Karpas-422 (cell line): ENCODE measurements at places on chromosomes 5 and 9.
A peak's percentile ranks its signal among the peaks of the same experiment; 100 is the strongest.

DNA sequence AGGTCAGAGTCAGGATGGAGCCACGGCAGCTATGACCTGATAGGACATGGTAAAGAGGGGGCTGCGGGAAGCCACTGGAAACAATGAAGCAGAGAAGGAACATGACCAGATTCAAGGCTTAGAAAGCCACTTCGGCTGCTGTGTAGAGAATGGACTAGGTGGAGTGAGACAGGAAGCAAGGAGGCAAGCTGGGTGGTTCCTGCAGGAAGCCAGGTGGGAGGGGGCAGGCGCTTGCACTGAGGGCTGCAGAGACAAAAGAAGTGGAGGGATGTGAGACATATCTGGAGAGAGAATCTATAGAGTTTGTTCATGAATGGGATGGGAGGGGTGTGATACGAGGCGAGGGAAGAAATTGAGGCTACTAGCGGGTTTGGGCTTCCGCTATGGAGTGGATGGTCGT, 19.0 kb upstream of the N4BP3 start:
- H3K4me3 ChIP-seq: no peak overlapping the region
- DNase-seq: no peak
- H3K27ac ChIP-seq: no peak overlapping the region
- H3K4me1 ChIP-seq: no peaks in the 10 kb centered on the region

- H3K36me3 ChIP-seq: no peaks in the 10 kb centered on the region
- H3K27ac ChIP-seq: no peak overlapping the region
These were observed 56.2 kb downstream of the CTNNA1 start for GRCh38 chr5:138809391-138809790.

DNA sequence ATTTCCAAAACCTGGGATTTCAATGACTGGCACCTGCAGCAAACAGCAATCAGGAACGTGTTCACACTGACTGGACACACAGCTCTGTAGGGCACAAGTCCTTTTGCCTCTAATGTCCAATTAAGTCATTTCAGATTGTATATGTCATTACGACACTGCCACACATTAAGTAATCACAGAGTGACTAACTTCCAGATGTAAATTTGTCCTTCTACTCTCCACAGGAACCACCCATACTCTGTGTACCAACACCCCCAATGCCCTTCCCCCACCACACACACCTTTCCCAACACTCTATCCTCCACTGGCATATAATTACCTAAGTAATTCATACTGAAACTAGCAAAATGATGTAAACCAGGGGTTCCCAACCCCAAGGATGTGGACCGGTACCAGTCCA, 30.5 kb downstream of the LARS1 start:
- no peak for DNase-seq
- no peaks in the 10 kb centered on the region for H3K4me1 ChIP-seq
- H3K4me3 ChIP-seq: no peak overlapping the region

GRCh38 chr9:76759732-76760131, 4.5 kb upstream of the PCA3 start:
- no peaks in the 10 kb centered on the region for H3K27me3 ChIP-seq
- H3K27ac ChIP-seq: peak overlapping the region; percentile 80
- H3K36me3 ChIP-seq: no peaks in the 10 kb centered on the region

DNA sequence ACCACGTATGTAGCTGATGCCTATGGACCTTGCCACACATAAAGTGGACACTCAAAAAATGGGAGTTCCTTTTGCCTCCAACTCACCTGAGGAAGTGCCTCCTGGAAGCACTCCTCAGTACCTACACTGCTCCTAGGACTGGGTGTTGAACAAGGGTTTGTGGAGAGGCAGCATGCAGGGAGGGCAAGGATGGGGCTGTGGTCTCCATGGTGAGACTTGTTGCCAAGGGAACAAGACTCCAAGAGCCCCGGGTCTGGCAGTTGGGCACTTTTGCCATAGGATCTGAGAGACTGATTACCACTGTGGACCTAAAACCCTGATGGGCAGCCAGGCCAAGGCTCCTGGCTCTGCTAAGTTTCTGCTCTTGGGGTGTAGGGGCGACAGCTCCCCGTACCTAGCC, 6.9 kb upstream of the NR5A1 start:
- no peaks in the 10 kb centered on the region for H3K4me1 ChIP-seq
- no peak overlapping the region for H3K27ac ChIP-seq
- no peak for DNase-seq
- no peaks in the 10 kb centered on the region for H3K27me3 ChIP-seq
- no peak overlapping the region for H3K4me3 ChIP-seq

- DNase-seq: no peak
- H3K36me3 ChIP-seq: no peaks in the 10 kb centered on the region
- H3K4me3 ChIP-seq: no peak overlapping the region
- H3K27ac ChIP-seq: no peak overlapping the region
These were observed 62.2 kb downstream of the DMRTA1 start for GRCh38 chr9:22508790-22509189.

GRCh38 chr9:68418259-68418845, 61.9 kb downstream of the PGM5 start:
- no peak overlapping the region for H3K27ac ChIP-seq
- H3K36me3 ChIP-seq: no peaks in the 10 kb centered on the region
- DNase-seq: no peak
- no peak overlapping the region for H3K4me3 ChIP-seq
